ENCODE measurements at places on chromosomes 1 and 21.

GRCh38 chr1:98019747-98020146 is 98.9 kb upstream of the DPYD start:
- H3K27me3 ChIP-seq: peaks cover 5% of the 10 kb centered on the region
- no peak overlapping the region for H3K4me3 ChIP-seq
- no peaks in the 10 kb centered on the region for H3K4me1 ChIP-seq
- DNase-seq: no peak
- no peak overlapping the region for H3K27ac ChIP-seq

- H3K4me1 ChIP-seq: peaks cover 13% of the 10 kb centered on the region
- H3K4me3 ChIP-seq: no peak overlapping the region
- H3K27ac ChIP-seq: no peak overlapping the region
- no peaks in the 10 kb centered on the region for H3K27me3 ChIP-seq
- no peak for DNase-seq
Measured at GRCh38 chr1:247905181-247905580, 9.8 kb downstream of the OR2W3 start.

DNA sequence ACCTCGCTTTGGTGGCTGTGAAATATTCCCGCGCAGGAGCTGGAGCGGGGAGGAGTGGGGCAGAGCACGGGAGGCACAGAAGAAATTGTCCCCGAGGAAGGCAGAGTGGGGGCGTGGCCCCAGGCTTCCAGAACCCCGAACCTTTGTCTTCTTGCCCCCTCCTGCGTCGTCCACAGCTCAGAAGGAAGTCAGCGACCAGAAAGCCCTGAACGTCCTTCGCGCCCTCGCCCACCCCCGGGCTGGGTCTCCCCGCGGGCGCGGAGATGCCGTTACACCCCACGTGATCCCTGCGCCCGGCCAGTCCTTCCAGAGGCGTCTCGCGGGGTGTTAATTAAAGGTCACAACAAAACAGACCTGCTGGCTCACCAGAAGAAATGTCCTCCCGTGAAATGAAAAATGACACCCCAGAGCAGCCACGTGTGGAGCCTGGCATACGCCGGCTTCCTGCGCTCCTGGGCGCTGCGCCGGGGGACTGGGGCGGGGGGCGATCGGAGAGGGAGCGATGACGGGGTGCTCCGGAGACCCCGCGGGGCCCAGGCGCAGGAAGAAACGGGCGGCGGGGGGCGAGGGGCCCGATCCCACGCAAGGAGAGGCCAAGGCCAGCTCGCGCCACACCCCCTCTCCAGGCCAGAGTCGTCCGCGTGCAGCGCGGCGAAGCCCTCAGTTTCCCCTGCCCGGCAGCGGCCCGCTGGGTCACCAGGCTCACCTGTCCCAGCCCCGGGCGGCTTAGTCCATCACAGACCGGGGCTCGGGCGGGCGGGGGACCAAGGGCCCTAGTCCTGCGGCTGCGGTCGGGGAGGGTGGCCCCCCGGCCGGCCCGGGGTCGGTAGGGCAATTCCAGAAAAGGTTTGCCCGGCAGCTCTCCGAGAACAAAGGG is 995 bp upstream of the KIF26B start:
- H3K36me3 ChIP-seq: no peaks in the 10 kb centered on the region
- H3K4me1 ChIP-seq: peaks cover 18% of the 10 kb centered on the region
- peak overlapping the region; percentile 68 for H3K4me3 ChIP-seq
- H3K27me3 ChIP-seq: peaks cover 65% of the 10 kb centered on the region
- DNase-seq: peak; percentile 28

GRCh38 chr1:79042539-79042938 is 36.0 kb upstream of the ADGRL4 start:
- H3K4me1 ChIP-seq: peaks cover 3% of the 10 kb centered on the region
- no peak overlapping the region for H3K27ac ChIP-seq
- no peaks in the 10 kb centered on the region for H3K27me3 ChIP-seq
- H3K36me3 ChIP-seq: no peaks in the 10 kb centered on the region
- H3K4me3 ChIP-seq: no peak overlapping the region

GRCh38 chr1:111837393-111837792 is 81.7 kb downstream of the DDX20 start:
- no peak for DNase-seq
- H3K4me1 ChIP-seq: no peaks in the 10 kb centered on the region
- peaks cover 3% of the 10 kb centered on the region for H3K27me3 ChIP-seq
- H3K27ac ChIP-seq: no peak overlapping the region
- H3K4me3 ChIP-seq: no peak overlapping the region

GRCh38 chr1:205205055-205205454 is 6.4 kb downstream of the DSTYK start:
- H3K4me1 ChIP-seq: peaks cover 71% of the 10 kb centered on the region
- H3K27ac ChIP-seq: peak overlapping the region; percentile 98
- H3K27me3 ChIP-seq: no peaks in the 10 kb centered on the region

GRCh38 chr1:15459771-15460707 is 3.5 kb downstream of the CELA2A start:
- peaks cover 6% of the 10 kb centered on the region for H3K27me3 ChIP-seq
- no peak overlapping the region for H3K27ac ChIP-seq

Measured in activated CD8-positive, alpha-beta T cell treated with anti-CD3 and anti-CD28 coated beads for 36 hours (primary cell).